ENCODE measurements at places on chromosomes 3 and 15.

DNA sequence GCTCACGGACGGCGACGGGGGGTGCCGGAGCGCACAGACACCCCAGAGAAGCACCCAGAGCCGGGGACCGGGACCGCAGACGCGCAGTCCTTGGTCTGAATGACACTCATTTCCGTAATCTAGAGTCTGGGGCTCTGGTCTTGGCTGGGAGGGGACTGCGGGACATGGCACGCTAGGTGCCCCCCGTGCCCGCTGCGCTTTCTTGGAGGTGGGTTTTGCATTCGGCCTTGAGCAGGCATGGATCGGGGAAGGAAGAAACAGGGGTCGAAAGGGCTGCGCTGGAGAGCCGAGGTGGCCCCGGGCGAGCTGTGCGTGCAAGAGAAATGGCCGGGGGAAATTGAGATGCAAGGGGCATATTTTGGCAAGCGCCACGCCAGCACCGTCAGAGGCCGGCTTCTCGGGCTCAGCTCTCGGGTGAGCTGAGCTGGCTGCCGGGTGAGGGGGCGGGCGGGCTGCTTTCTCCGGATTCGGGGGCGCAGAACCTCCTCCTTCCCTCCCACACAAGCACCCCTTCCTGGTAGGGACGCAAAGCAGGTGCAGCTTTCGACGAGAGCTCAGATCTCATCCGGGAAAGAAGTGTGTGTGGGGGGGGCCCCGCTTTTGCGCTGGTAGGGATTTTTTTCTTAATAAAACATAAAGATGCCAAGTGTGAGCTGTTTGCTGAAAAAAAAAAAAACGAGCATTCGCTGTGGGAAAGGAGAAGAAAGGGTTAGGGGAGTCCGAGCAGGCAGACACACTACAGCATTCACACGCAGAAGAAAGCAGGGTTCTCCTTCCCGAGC is 963 bp upstream of the NTRK3 start:
- no peak for DNase-seq

DNA sequence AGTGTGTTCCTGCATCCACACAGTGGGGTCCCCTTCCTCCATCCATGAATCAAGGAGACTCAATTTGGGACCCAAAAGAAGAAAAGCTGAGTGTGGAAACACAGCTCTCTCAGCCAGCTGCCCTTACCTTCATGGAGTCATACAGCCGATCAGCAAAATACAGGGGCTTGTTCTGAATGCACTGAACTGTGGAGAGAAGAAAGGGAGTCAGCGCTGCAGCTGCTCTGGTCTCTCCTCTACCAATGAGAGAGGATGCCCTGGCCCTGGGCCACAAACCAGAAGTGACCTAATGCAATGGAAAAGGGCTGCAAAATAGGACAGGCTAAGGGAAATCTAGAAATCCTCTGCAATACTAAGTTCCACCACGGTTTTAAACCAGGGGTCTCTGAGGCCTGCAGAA is 46.7 kb downstream of the ANXA2 start:
- DNase-seq, result no peak

DNA sequence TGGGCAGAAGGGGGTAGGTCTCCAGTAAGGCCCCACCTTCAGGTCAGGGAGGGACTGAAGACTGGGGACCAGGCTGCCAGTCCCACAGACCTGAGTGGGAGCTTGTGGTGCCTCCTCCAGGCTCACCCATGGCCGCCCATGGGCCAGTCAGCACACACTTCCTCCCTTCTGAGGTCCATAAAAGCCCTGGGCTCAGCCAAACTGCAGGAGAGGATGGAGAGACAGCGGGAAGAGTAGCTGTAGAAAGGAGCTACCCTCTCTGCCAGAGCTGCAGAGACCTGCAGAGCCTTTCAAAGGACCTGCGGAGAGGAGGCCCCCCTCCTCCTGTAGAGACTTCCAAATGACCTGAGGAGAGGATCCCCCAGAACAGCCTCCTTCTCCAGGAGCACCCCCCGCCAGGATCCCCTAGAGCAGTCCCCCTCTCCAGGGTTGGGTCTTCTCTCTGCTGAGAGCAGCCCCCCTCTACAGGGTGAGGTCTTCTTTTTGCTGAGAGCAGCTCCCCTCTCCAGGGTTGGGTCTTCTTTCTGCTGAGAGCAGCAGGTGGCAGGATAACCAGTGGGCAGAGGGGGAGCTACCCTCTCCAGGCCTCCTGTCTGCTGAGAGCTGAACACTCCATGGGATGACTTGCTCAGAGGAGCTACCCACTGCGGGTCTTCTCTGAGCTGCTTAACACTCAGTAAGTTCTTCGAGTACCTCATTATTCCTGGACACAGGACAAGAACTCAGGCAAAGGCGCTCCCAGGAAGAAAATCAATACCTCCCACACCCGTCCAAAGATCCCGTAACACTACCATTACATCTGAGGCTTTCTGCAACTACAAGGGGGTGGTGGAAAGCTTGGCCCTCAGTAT is 5.0 kb upstream of the SKIC8 start:
- DNase-seq, result no peak

- DNase-seq, result no peak
Measured at GRCh38 chr3:194431554-194431953, 32.5 kb upstream of the GP5 start.

- DNase-seq, result no peak
Measured at GRCh38 chr15:39260391-39260790, 320.5 kb upstream of the THBS1 start.

- DNase-seq, result no peak
Measured at GRCh38 chr3:19226479-19226878, 78.2 kb downstream of the KCNH8 start.

DNA sequence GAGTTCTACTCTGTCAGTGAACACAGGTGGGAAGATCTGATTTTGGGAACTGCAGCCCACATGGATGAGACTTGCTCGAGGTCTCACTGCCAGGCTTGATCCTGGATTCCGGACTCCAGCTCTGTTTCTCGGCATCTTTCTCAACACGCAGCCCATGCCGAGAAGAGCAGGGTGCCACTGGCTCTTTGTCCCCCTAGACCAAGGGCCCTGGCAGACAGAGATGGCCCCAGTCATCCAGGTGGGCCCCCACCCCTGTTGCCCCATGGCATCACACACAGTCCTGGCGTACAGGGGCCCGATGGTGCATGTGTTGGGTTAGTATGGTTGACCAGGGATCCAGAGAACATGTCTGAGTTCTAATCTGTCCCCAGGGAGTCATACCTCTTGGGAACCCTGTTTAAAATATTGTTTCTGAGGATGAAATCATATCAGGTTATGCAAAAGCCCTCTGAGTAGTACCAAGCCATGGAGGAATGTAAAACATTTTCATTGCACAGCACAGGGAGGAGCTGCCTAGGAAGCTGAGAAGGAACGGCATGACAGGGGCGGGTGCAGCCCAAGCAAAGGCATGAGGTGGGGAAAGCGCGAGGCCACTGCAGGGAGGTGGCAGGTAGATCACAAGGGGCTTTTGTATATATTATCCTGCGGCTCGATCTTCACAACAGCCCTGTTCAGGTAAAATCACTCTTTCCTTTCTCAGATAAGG is 320.6 kb downstream of the UACA start:
- no peak for DNase-seq

DNA sequence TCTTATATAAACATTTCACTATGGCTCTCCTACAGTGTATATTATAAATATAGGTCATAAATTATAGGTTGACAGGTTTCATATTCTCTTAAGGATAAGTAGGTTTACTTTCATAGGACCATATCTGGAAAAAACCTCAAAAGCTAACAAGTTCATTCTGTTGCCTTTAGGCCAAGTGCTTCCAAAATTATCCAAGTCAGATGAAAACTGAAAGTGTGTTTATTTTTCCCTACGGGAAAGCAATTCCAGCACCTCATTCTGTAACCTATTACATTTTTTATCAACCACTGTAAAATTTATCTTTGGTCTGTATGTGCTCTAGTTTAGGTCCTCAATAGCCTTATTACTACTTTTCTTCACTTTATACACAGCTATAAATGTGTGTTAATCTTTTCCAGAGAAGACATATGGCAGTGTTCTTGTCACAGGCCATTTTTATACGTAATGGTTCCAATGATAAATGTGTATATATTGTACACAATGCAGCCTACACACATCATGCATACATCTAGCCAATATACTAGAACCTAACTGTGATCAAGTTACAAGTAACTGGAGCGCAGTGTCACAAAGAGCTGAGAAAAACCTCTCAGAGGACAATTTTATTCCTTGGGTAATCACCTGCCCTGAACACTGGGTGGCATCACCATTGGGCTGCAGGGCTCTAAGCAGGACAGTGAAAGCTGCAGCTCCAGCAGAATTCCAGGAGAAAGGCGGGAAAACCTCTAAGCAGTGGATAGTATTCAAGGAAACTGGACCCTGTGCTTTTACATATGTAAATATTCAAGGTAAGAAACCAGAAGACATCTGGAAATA is 251.3 kb downstream of the CTNNB1 start:
- DNase-seq, result no peak

DNA sequence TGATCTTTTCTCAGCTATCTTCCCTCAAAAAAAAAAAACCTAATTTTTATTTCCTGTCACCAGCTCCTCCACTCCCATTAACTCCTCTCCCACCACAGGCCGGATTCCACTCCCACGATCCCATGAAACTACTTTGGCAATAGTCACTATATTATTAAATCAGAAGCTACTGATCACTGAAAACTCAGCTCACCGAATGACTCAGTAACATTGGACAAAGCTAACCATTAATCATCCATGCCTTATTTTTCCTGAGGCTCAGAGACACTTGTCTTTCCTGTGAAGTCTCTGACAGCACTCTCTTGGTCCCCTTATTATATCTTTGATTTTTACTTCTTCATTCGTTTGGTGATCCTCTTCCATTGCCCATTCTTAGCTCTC is 260.2 kb downstream of the CGGBP1 start:
- DNase-seq, result no peak

GRCh38 chr15:86347245-86347644 is 267.6 kb downstream of the AGBL1 start:
- DNase-seq, result no peak

DNA sequence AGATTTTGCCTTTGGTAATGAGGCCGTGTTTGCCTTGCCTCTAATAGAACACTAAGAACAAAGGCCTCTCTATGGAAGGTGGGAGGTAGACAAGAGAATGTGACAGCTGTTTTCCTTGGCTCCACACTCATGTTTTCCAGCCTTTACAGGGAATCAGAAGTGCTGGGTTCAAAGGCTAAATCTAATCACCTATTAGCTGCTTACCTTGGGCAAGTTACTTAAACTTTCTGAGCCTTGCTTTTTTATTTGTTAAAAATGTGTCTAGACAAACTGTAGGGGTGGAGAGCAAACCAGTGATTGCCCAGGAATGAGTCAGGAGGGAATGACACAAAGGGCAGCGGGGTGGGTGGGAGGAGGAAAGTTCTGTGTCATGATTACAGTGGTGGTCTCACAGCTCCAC is 179.0 kb downstream of the P3H2 start:
- no peak for DNase-seq

- DNase-seq, result no peak
Measured at GRCh38 chr3:178353006-178353694, 183.1 kb upstream of the KCNMB2 start.

GRCh38 chr3:181700168-181701087 is 11.3 kb upstream of the SOX2 start:
- DNase-seq, result peak; percentile 32

DNA sequence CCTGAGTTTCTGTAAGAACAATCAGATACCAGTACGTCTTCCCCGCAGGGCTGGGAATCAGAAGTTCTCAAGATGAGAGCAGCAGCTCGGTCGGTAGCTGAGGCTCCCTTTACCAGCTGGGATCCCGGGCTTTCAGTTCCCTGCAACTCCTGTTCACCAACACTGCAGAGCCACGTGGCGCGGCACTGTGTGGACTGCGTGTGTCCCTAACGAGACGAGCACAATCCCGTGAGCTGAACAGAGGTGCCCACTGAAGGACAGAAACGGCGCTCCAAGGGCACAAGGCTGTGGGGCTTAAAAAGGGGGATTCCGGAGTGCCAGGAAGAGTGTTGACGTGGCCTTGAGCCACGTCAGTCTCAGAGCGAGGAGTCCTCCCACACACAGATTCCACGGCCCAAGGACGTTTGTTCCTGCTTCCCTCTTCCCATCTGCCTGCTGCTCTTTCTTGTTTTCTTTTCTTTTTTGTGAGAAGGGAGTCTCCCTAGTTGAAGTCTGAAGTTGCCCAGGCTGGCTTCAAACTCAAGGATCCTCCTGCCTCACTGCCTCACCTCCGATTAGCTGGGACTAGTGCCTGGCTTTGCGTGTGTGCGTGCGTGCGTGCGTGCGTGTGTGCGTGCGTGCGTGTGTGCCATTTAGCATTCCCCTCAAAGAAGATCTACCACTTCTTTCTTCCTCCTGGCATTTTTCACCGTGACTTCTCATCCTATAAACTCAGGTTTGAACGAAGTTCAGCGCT is 37.1 kb upstream of the RPL35A start:
- DNase-seq, result no peak

- DNase-seq, result no peak
Measured at GRCh38 chr3:54527953-54528352, 399.9 kb downstream of the LRTM1 start.

GRCh38 chr15:66211670-66212562 is 41.6 kb downstream of the MEGF11 start:
- no peak for DNase-seq

DNA sequence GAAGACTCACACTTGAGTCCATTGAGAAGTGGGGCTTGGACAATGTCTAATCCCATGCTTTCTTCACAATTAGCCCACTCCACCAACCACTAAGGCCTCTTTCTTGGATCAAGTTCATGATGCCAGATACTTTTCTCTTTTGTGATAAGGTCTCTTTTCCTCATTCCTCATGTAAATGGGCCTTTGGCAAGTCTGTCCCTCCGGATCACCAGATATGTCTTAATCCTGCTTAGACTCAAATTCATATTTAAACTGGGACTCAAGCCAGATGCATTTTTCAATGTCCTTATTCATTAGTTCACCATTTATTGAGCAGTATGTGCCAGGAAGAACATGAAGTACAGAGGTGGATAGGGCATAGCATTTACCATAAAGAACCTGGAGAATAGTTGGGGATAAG is 671.1 kb downstream of the TBL1XR1 start:
- DNase-seq, result no peak

DNA sequence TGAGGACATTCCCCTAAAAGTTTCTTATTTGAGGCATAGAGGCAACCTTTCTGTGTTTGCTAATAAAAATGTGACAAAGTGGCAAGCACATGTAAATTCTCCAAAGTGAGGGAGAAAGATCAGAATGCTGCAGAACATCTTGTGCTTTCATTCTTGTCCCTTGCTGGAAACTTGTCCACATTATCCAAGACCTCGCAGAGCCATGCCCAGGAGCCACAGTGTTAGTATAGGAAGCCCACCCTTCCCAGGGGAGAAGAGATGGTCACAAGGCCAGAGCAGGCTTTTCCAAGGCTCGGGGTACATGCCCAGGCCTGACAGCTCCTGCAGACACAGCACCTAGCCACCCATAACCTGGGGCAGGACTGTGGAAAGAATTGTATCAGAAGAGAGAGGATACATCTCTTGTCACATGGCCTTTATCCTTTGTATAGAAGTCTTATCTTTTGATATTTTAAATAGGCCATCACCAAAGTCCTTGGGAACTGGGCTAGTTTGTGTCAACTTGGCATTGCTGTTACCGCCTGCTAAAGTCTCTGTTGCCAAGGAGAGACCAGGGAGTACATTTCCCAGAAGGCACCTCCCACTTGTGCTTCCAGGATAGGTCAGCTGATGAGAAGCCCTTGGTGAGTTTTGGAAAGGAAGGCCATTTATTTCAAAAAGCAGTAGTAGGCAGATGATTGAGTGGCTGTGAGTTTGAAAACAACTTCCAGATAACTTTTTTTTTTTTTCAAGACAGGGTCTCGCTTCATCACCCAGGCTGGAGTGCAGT is 10.5 kb downstream of the DLEC1 start:
- no peak for DNase-seq

- DNase-seq, result no peak
Measured at GRCh38 chr3:27758083-27758482, 36.0 kb upstream of the EOMES start.

Measured in CD4-positive, alpha-beta T cell treated with Interleukin-6 at 100 ng/mL for 8 hours (primary cell).